ENCODE measurements at places on chromosomes 2 and 18.

- DNase-seq, result no peak
Measured at GRCh38 chr2:71503837-71504236, 50.5 kb downstream of the DYSF start.

- DNase-seq, result no peak
Measured at GRCh38 chr2:218022851-218023530, 20.2 kb upstream of the TNS1 start.

GRCh38 chr2:122070241-122070731, 314.8 kb downstream of the TSN start:
- DNase-seq, result no peak

DNA sequence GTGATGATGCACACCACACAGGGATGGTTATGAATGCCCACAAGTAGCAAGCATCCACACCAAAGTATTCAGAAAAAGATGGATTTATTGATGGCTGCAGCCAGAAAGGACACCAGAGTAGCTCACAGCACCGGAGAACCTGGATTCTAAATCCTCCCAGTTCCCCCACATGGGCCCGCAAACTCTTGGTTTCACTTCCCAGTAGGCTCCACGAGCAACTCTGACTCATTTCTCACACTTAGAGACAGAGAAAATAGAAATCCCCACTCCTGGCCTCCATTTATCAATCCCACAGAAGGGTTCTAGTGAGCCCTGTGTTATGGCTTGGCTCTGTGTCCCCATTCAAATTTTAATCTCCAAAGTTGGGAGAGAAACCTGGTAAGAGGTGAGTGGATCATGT, 426.7 kb upstream of the MYT1L start:
- no peak for DNase-seq

- no peak for DNase-seq
Measured at GRCh38 chr2:240155745-240156390, 15.4 kb upstream of the OTOS start.

DNA sequence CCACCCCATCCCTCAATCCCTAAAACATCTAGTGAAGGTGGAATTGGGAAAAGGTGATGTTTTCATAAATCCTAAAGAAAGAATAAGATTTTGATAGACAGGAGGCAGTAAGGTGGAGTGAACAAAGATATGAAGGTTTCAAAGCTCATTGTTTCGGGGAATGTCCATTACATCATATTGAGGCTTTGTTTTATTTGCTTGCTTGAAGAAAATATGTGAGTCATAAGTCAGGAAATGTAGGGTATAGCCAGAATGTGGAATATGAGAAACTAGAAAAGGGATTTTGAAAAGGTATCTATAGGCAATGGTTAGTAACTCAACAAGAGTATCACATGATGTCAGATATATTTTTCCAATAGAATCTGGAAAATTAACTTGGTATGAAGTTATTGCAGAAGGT, 1178.5 kb upstream of the ACVR2A start:
- no peak for DNase-seq

DNA sequence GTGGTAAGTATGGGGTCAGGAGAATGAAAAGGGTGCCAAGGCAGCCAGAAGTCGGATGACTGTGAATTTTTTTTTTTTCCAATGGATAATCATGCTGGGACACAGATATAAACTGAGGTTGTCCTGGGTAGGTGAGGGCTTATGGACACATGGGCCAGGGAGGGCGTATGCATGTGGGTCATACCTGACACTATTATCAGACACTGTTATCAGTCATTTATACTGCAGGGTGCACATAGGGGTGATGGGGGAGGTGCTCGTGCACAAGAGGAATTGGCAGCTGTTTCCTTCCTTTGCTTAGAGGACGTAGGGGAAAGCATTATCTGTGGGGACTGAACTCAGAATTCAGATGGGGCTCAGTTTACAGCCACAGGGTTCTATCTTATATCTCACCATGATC, 10.1 kb downstream of the CTIF start:
- DNase-seq, result no peak

DNA sequence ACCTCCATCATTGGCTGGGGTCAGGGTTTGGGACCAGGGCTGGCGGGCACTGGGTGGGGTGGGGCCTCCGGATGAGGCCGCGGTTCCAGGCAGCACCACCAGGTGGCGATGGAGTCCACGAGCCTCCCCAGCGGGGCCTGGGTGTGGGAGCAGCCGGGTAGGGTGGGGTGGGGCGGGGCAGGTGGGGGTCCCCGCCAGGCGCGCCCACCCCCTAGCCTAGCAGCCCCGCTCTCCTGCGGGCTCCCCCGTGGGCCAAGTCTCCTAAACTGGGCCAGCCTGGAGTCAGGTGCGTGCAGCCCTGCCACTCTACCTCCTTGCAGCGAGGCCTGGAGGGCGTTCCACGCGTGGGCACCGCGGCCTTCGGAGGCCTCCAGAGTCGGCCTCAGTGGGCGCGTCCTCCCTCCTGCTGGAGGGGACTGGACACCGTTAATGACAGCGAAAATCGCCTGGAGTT, 187.5 kb downstream of the TWIST2 start:
- peak; percentile 35 for DNase-seq

DNA sequence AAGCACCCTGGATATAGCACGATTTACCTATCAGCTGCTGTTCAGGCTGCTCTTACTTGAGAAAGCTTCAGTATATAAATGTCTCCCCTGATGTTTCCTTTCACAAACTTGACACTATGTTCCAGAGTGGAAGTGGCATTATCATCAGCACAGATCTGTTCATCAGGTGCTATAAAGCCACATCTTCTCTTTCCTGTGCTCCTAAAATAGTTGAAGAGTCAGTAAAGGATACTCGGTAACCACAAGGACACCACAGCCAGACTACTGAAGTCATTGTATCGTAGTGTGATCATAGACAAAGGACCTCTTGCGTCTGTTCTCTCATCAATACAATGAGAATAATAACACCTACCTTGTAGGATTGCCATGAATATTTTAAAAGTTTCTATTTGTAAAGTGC, 841.0 kb upstream of the CELF4 start:
- DNase-seq, result peak; percentile 42

- no peak for DNase-seq
Measured at GRCh38 chr2:234463626-234464290, 33.1 kb downstream of the ARL4C start.

DNA sequence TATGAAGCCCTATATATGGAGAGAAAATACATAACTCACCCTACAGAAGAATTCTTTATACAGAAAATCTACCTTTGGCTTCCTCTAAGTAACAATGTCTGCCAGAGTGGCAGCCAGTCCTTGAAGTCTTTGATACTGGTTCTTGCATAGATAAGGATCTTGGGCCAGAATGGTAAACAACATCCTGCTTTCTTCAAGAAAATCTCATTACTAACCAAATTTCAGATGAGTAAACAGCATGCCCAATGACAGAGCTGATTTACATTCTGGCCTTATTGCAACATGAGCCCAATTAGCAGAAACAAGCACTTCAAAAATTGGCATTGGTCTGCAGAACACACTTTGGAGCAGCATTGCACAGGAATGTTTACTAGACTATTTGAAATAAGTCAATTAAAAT, 336.5 kb upstream of the ST6GAL2 start:
- no peak for DNase-seq

- peak; percentile 31 for DNase-seq
Measured at GRCh38 chr2:237449193-237449881, 35.4 kb upstream of the COL6A3 start.

GRCh38 chr2:170881840-170882239, 47.2 kb upstream of the GORASP2 start:
- no peak for DNase-seq

- no peak for DNase-seq
Measured at GRCh38 chr2:86809481-86810121, 18.9 kb upstream of the CD8A start.

DNA sequence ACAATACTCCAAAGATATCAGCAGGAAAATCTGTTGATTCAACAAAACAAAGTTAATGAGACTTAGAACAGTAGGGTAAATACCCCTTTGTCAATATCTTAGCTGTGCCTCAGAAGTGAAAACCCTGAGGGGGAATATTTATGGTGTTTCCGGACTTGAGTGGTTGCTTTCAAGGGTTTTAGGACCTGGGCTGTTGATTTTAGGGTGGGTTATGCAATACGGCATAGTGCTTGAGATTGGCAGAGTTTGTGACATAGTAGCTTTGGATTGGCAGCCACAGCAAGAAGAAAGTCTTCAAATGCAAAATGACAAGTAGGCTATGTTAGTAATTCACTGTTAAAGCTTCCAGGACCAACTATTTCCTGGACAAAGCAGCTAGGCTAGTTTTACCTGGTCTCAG, 826.3 kb upstream of the CDH2 start:
- no peak for DNase-seq

- no peak for DNase-seq
Measured at GRCh38 chr18:76806301-76806700, 16.1 kb upstream of the ZNF236 start.

DNA sequence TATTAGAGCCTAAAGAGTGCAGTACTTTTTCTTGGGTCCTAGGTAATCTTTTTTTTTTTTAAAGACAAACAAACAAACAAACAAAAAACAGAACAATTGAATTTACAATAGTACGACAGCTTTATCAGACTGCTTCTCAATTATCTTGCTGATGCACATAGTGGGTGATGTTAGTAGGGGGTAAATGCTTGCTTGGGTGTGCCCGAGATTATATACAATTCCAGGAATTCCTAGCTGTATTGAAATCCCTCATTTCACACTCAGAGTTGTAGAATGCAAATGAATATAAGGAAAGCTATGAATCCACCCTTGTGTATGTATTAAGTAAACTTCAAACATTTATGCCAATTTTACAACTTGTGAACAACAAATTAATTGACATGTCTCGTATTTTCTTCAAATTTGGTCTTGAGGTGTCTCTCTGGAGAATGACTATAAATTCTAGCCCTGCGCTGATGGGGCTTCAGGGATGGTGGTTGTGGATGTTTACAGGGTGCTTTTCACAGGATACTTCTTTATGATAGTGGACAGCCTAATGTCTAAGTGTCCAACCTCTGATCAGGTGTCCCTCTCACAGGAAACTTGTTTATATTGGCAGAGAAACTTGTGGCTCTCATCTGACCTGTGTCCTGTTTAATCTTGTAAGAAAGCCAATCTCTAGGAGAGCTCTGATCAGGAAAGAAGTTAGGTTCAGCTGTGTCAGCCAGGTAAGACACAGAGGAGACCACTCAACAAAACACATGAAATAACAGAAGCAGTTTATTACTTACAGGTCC, 61.9 kb upstream of the SLC39A10 start:
- DNase-seq, result no peak

DNA sequence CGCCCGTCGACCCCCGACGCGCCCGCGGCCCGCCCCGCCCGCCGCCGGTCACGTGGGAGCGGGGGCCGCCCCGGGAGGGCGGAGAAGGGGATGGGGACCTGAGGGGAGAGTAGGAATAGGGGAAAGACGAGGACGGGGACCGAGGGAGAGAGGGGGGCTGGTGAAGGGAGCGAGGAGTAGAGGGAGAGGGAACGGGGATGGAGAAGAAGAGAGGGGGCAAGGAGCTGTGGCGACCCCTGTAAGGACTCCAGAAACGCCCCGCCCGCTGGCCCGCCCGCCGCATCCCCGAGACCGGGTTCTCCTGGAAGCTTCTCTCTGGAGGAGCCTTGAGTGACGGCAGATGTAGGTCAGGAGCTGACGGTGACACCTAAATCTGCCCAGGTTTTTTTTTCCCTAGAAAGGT, 615 bp downstream of the ADNP2 start:
- peak; percentile 10 for DNase-seq

- DNase-seq, result no peak
Measured at GRCh38 chr18:76263046-76264005, 231.7 kb downstream of the ZNF516 start.

- peak; percentile 50 for DNase-seq
Measured at GRCh38 chr2:136131961-136132824, 14.2 kb upstream of the CXCR4 start.

GRCh38 chr18:53754154-53754553, 470.3 kb downstream of the MBD2 start:
- DNase-seq, result no peak

DNA sequence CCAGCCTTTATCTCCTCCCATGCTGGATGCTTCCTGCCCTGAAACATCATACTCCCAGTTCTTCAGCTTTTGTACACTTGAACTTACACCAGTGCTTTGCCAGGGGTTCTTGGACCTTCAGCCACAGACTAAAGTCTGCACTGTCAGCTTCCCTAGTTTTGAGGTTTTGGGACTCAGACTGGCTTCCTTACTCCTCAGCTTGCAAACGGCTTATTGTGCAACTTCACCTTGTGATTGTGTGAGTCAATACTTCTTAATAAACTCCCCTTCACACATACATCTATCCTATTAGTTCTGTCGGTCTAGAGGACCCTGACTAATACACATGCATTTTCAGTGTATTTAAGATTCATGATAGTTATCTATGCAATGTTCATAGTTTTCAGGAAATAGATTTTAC, 35.8 kb upstream of the ZNF804A start:
- peak; percentile 51 for DNase-seq

DNA sequence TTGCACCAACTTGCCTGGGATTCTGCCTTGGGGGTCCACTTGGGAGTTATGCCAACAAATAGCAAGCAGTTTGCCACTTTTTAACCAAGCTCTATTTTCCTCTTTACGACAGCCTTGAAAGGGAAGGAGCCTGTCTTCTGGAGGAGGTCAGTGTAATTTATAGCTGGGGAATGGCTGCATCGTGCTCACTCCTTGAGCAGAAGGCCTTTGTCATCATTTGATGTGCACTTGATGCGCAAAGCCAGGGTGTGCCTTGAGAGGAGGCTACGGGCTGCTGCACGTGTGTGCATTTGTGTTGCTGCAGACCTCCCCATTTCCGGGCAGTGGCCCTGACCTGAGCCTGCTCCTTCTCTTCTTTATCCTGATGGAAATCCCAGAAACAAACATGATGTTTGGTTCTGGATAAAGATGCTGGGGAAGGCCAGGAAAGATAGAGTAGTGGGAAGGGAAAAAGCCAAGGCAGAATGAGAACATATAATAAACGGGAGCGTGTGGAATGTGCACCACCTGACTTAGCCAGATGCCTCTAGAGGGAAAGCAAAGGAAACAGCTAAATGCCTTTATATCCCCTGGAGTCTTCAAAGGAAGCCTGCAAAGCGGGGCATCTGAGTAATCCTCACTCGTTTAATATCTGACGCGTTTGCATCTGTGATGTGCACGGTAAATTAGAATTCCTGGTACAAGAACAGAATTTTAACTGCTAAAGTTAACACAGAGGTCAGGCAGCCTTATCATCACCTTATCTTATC, 68.3 kb upstream of the ZNF521 start:
- no peak for DNase-seq

GRCh38 chr2:18473241-18474181, 86.9 kb downstream of the RDH14 start:
- DNase-seq, result no peak

DNA sequence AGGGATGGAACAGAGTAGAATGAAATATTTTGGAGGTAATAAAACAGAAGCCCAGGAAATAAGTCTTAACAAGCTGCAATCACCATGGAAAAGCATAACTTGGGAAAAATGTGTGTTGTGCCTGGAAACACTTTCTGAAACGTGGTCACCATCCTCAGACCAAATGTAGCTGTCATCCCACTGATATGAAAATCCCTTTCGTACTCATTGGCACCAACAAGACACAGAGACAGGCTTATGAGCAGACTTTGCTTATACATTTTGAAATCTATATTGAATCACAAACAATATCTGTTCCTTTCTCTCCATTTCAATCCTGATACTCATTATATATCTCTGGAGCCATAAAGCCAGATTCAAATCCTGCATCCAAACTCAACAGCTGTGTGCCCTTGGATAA, 28.7 kb downstream of the MREG start:
- DNase-seq, result no peak

GRCh38 chr2:84856787-84857186, 24.1 kb downstream of the TRABD2A start:
- DNase-seq, result peak; percentile 20

All from common myeloid progenitor, CD34-positive (primary cell).